Muscle of leg (tissue), 16 donors: ENCODE measurements at places on chromosomes 12 and 14. TPM values are rescaled to one million over a fixed set of nuclear protein-coding genes. Genes with fewer than 3 reads are reported as not detected.
A peak's percentile ranks its signal among the peaks of the same experiment; 100 is the strongest.

Gene SNW1
- 46.3 TPM for total RNA-seq

DNA sequence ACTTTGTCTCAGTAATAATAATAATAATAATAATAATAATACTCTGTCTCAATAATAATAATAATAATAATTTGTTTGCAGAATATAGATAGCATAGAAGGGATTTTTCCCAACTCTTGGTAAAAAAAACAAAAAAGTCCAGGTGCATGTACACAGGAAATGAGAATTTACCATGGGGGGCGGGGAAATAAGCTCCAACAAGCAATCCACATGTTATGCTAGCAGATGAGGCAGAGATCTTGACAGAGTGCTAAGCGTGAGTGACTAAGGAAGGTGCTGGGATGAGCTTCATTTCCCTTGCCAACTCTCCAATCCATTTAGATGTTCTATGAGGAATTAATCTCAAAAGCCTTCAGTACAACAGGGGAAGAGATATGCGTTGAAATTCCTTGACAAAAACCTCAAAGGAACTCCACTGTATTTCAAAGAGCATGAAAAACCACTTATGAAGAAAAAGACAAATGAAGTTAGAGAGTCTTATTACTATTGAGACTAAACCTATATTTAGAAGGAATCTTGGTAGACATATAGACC, 44.9 kb upstream of the GTF2A1 start:
- DNase-seq: no peak

- DNase-seq: no peak
Observed at GRCh38 chr14:94462763-94463572, 10.4 kb upstream of the SERPINA11 start.

Gene HRK
- total RNA-seq: 0.13 TPM

Gene RND1
- total RNA-seq: 0.22 TPM

DNA sequence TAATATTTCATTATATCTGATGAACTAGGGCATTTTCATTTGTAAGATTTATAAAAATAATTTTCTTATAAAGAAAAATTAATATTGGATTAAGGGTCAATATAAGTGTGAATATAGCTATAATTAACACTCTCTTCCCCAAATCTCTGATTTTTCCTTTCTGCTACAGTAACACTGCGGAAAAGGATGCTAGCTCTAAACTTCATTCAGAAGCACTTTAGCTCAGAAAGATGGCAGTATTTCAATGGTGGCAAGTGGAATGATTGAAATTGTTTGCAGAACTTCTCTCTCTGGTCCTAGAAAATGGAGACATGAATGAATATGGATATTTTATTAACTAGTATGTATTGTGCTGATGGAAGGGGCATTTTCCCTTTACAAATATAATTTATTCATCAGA, 8.4 kb downstream of the NPAS3 start:
- no peak for DNase-seq

GRCh38 chr12:45049912-45050750, 768 bp downstream of the DBX2 start:
- peak; percentile 48 for DNase-seq

- DNase-seq: no peak
Observed at GRCh38 chr14:34086223-34086757, 135.4 kb upstream of the EGLN3 start.

DNA sequence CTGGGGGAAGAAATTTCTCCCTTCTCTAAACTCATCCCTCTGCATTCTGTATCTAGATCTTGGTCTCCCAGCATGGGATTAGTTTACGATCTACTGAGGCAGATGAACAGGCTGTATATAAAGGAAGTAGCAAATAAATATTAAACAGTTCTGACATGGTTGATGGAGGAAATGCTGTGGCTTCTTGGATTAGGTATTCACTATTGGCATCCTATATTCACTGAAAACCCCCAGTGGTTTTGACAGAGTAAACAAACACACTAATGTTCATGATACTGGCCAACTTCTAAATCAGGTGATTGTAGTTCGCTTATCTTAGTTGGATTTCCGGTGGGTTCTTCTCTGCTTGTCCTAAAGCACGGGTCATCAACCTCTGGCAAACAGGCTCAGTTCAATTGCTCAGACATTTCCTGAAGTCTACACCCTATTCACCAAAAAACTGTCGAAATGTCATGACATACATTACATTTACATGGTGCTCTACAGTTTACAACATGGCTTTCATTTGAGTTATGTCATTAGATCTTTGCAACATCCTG, 433.9 kb downstream of the EGLN3 start:
- DNase-seq: no peak

Gene L2HGDH
- total RNA-seq: 7.0 TPM

DNA sequence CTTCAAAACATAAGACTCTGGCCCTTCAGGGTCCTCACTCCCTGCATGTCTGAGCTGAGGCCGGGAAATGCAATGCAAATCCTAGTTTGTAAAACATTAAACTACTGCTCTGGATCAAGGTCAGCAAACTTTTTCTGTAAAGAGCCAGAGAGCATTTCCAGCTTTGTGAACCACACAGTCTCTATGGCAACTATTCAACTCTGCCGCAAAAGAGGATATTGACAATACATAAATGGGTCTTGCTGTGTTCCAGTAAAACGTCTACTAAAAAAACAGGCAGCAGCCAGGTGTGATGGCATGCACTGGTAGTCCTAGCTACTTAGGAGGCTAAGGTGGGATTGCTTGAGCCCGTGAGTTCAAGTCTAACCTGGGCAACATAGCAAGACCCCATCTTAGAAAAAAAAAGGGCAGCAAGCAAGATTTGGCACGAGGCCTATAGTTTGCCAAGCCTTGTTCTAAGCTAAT, 22.3 kb downstream of the DDX24 start:
- DNase-seq: no peak

DNA sequence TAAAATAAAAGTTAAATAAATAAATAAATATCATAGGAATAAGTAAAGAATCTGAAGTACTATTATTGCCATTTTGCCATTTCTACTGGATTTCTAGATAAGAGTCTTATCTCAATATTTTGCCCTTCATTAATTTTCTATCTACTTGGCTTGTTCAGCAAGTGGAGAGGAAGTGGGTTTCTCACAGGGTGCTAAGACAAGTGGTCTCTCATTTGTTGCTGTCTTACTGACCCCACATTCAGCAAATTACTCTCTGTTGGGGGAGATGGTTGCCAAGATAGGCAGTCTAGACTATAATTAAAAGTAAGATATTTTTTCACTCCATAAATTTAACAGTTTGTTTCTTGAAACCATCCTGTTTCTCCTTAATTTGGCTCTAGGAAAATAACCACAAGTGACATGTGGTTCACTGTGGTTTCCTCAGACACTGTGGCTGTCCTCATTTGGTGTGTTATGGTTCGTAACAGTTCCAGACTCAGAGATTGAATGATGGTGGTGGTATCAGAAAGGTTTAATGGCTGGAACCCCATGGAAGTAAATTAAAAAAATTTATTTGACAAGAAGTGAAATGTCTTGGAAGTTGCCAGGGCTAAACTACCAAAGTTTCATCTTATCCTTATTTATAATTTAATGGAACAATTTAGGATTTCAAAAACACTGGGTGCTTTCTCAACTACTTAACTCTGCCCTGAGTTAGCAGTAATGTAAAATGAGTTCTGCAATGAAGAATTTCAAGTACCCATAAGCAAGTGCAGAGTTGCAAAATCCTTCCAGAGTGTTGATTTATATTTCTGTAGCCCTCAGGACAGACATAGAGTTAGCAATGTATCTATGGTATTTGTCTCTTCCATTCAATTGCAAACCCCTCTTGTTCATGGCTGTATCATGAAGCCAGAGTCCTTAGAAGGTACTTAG, 214.8 kb downstream of the MSRB3 start:
- DNase-seq: no peak

Gene RAN
- total RNA-seq: 422 TPM

- DNase-seq: no peak
Observed at GRCh38 chr14:69685218-69685616, 73.8 kb downstream of the SUSD6 start.

- DNase-seq: no peak
Observed at GRCh38 chr12:64931981-64932380, 107.5 kb downstream of the TBC1D30 start.

DNA sequence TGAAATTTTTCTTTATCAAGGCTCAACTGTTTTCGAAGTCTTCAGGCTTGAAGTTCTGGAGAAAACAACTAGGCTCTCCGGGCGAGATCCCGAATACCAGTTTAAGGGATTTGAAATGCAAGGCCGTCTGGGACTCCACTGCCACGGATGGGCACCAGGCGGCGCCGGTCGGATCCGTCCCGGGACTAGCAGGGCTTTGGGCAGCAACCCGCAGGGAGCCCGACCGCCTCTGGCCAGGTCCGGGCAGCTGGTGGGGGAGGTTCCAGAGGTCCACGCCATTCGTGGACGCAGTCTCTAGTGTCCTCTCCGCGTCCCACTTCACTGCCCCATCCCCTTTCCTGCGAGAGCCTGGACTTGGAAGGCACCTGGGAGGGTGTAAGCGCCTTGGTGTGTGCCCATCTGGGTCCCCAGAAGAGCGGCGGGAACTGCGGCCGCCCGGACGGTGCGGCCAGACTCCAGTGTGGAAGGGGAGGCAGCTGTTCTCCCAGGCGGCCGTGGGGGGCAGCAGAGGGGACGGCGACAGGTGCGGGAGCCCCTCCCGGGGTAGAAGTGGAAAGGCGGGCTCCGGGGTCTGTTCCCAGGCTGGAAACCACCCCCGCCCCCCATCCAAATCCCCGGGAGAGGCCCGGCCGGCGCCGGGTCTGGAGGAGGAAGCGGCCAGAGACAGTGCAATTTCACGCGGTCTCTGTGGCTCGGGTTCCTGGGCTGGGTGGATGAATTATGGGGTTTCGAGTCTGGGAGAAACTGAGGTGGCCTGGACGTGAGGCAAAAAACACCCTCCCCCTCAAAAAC, 838 bp upstream of the ERBB3 start:
- DNase-seq: peak; percentile 82

Gene LRP1
- total RNA-seq: 82.7 TPM

- no peak for DNase-seq
Observed at GRCh38 chr12:96068111-96068510, 32.7 kb upstream of the LTA4H start.

- no peak for DNase-seq
Observed at GRCh38 chr12:29463198-29463597, 34.3 kb downstream of the OVCH1 start.

- peak; percentile 35 for DNase-seq
Observed at GRCh38 chr14:23694085-23694948, 58.2 kb downstream of the DHRS2 start.

Gene CCDC184
- 1.2 TPM for total RNA-seq

Gene ANG
- 4.6 TPM for total RNA-seq

DNA sequence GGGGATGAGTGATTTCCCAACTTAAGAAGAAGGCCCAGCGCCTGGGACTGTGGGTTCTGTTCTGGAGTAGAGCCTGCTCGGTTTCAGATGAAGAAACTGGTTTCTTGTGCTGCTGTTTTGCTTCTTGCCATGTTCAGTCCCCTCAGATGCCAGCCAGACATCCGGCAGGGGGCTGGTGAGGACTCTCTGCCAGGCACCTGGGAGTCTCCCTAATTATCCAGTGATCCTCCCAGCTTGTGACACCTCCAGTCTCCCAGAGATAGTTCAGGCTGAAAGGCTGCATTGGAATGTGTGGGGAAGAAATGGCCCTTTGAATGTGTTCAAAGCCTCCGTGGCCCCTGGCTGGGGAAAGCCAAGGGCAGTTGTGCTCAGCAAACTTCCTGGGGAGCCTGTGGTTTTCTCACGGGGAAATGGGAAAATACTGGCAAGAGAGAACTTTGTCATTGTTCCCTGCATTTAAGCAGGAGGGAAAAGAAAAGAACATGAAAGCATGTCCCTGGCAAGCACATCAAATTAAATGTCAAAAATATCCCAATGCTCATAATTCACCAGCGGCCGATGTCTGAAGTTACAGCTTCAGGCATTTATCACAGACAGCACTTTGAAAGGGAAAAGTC, 8.5 kb upstream of the SERPINA12 start:
- no peak for DNase-seq

GRCh38 chr12:2212971-2213869, 160.4 kb downstream of the CACNA1C start:
- DNase-seq: peak; percentile 66

Gene CLEC9A
- total RNA-seq: 0.18 TPM

DNA sequence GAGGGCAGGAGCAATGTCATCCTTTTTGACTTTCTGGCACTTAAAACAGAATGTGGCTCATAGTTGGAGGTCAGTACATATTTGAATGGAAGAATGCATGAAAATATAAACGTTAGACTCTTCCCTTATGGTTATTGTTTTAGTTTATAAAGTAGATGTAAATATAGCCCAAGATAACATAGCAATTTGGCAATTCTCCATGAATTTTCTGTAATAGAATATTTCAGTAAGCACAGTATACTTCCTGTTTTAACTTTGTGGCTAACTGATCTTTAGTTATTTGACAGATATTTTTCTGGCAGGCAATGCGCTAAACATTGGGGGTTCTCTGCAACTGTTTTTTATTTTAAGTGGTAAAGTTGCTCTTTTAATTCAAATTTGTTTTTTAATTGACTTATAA, 763.0 kb downstream of the NRXN3 start:
- DNase-seq: no peak

GRCh38 chr14:89507926-89508460, 91.0 kb upstream of the FOXN3 start:
- DNase-seq: no peak

GRCh38 chr12:6821591-6822425, at the start of gene GPR162:
Gene GPR162, plus strand, starts transcription at chr12:6821821. Its CDS starts 2,078 bp downstream, at chr12:6823899.
- peak; percentile 58 for DNase-seq

GRCh38 chr14:92366237-92366636, 43.3 kb downstream of the SLC24A4 start:
- peak; percentile 17 for DNase-seq

DNA sequence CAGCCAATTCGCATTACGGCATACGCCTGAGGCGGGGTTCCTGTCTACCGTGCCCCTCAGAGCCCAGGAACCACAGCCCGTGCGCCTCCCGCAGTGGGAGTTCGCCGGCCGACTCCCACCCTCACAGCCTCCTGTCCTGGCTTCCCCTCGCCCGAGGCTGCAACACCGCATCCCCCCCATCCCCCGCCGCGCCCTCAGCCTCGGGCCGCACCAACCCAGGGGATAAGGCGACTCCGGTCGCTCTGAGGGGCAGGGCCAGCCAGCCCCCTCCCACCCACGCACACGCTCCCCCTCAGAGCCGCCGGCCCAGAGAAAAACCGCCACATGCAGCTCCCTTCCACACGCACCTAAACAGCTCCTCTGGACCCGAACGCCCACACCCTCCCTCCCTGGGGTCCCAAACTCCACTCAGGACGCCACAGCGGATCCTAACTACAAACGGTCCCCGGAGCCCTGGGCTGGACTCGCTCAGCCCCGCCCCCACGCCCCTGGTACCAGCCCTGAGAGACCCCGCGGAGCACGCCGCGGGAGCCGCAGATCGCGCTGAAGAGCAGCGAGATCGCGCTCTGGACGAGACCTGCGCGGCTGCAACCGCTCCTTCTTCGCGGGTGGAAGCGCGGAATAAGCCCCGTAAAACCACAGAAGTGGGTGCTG, at the start of gene C14orf39:
Gene C14orf39 (minus strand): TSS at position 466 of the 654 bp plus-strand sequence. CDS start 985 bp downstream, outside the sequence.
- peak; percentile 81 for DNase-seq
